ENCODE measurements at places on chromosomes 5 and 9.

GRCh38 chr5:174204535-174205313, 159.2 kb downstream of the NSG2 start:
- DNase-seq = no peak

DNA sequence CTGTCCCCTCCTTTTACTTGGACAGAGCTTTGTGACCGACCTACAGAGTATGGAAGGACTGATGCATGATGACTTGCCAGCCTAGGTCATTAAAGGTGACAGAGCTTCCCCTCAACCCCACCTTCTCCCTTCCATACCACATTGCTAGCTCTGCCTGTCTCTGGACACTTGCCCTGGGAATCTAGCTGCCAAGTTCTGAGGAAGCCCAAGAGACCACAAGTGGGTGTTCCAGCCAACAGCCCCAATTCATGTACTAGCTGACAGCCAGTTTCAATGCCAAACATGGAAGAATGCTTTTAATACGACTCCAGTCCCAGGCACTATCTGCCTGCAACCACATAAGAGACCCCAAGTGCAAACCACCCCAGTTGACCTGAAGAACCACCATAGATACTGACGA, 477.1 kb downstream of the SPOCK1 start:
- DNase-seq = no peak

DNA sequence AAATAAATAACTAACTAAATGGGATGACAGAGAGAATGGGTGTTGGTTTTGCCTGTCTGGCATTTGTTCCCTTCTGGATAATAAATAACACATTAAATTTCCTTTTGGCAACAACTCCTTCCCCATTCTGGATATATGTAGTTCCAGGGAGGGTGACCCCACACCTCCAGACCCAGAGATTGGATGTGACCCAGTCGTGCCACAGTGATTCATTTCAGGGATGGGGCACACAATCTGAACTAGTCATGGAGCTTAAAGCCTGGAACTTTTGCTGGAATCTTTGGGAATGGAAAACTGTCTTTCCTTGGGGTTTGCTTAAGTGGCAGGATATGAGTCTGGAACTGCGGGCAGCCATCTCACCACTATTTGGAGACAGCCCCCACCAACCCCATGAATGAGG, 11.3 kb downstream of the KLF9 start:
- no peak for DNase-seq

DNA sequence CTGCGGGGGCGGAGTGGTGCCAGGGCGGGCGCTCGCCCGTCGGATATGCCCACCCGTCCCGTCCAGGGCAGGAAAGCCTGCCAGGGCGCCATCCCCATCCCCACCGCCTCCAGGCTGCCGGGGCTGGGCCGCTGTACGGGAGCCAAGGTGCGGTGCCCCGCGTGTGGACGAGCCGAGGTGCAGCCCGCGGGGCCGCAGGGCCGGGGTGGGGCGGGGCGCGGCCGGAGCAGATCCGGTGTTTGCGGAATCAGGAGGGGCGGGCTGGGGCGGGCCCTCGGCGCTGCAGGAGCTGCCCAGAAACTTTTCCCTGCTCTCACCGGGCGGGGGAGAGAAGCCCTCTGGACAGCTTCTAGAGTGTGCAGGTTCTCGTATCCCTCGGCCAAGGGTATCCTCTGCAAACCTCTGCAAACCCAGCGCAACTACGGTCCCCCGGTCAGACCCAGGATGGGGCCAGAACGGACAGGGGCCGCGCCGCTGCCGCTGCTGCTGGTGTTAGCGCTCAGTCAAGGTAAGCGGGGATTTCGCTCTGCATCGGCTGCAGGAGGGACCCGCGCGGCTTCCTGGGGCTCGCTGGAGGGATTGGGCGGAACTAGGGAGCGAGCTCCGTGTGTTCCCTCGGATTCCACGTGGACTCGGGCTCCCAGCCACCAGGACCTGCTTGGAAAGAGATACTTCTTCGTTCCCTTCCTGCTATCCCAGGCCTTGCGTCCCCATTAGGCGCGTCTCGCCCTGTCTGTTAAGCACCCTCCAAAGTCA, at the start of gene ITGA2:
Gene ITGA2, plus strand, starts transcription at position 328 of the 756 bp plus-strand sequence. Its CDS starts 117 bp downstream, at position 445.
- peak; percentile 89 for DNase-seq

DNA sequence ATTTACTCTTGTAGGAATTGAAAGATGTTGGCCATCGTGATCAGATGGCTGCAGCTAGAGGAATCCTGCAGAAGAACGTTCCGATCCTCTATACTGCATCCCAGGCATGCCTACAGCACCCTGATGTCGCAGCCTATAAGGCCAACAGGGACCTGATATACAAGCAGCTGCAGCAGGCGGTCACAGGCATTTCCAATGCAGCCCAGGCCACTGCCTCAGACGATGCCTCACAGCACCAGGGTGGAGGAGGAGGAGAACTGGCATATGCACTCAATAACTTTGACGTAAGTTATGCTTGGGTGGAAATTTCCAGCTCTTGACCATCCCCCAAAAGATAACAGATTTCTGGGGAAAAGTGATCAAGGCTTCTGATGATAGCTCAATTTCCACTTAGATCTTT, 50.6 kb downstream of the LRRTM2 start:
- DNase-seq = peak; percentile 33

- DNase-seq = no peak
These were observed 18.4 kb downstream of the ADAMTS16 start for GRCh38 chr5:5158472-5158895.

GRCh38 chr5:114191441-114191840, 170.4 kb upstream of the KCNN2 start:
- peak; percentile 50 for DNase-seq

- peak; percentile 40 for DNase-seq
These were observed 6.3 kb downstream of the MRPL36 start for GRCh38 chr5:1793301-1793740.
